ENCODE measurements at places on chromosomes 5 and 9.

- no peak for DNase-seq
Observed at GRCh38 chr5:69432412-69433206, 17.7 kb downstream of the MARVELD2 start.

- DNase-seq = no peak
Observed at GRCh38 chr5:97364731-97365130, 181.7 kb upstream of the RIOK2 start.

DNA sequence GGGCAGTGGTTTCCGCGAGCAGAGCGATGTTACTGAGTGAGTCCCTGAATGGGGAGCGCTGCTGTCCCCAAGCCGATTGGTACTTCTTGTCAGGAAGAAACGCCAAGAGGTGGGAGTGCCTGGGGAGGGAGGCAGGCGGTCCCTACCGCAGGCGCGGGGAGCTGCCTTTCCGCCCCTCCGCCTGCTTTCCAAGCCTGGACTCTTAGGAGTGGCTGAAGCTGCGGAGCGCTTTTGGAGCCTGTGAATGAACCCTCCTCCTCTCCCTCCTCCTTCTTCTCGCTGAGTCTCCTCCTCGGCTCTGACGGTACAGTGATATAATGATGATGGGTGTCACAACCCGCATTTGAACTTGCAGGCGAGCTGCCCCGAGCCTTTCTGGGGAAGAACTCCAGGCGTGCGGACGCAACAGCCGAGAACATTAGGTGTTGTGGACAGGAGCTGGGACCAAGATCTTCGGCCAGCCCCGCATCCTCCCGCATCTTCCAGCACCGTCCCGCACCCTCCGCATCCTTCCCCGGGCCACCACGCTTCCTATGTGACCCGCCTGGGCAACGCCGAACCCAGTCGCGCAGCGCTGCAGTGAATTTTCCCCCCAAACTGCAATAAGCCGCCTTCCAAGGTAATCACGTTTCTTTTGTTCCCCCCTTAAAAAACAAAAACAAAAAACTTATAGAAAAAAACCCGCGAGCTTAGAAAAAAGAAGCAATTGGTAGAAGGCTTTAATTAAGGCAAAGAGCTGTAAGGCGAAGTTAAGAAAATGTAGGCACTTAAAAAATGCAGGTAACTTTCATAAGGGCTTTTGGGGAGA is at the start of gene VCAN:
Gene VCAN (plus strand): TSS at position 340 of the 808 bp plus-strand sequence. CDS start 11,775 bp downstream, outside the sequence.
- no peak for DNase-seq

DNA sequence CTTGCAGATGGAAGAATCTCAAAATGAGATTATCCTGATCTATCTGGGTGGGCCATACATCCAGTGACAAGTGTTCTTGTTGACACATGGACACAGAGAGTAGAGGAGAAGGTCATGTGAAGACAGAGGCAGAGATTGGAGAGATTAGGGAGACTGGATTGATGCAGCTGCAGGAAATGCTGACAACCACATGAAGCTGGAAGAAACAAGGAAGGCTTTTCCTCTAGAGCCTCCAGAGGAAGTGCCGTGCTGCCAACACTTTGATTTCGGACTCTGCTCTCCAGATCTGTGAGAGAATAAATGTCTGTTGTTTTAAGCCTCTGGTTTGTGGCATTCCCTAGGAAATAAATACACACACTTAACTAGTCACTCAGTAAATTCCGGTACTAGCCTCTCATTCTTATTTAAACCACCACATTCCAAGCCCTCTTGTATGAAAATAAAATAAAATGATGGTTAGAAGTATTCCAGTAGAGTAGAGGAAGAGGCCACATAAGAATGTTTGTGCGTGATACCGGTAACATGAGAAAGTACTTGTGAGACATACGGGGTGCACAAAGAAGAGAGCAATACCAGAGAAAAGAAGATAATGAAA is 110.9 kb upstream of the DMAC1 start:
- DNase-seq = no peak

GRCh38 chr5:109759306-109759705 is 69.6 kb downstream of the MAN2A1 start:
- DNase-seq = no peak

DNA sequence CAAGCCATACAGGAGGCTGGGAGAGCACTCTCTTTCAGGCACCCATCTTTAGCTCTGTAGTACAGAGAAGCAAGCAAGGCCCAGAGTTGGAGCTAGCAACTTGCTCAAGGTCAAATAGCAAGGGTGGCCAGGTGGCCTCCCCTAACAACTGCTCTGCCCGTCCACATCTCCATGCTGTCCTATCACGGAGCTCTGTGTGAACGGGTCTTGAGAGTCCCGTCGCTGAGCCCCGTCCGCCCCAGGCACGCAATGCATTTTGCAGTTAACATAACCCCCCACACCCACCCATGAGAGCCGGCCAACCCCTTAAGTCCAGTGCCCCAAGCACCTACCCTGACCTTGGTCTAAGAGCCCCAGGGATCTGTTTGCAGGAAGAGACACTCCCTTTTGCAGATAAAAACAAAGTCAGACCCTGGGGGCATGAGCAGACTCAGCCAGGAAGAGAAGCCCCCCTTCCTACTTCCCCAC is 1.5 kb downstream of the RNF44 start:
- peak; percentile 67 for DNase-seq

- no peak for DNase-seq
Observed at GRCh38 chr9:132387133-132387532, 19.5 kb downstream of the TTF1 start.

DNA sequence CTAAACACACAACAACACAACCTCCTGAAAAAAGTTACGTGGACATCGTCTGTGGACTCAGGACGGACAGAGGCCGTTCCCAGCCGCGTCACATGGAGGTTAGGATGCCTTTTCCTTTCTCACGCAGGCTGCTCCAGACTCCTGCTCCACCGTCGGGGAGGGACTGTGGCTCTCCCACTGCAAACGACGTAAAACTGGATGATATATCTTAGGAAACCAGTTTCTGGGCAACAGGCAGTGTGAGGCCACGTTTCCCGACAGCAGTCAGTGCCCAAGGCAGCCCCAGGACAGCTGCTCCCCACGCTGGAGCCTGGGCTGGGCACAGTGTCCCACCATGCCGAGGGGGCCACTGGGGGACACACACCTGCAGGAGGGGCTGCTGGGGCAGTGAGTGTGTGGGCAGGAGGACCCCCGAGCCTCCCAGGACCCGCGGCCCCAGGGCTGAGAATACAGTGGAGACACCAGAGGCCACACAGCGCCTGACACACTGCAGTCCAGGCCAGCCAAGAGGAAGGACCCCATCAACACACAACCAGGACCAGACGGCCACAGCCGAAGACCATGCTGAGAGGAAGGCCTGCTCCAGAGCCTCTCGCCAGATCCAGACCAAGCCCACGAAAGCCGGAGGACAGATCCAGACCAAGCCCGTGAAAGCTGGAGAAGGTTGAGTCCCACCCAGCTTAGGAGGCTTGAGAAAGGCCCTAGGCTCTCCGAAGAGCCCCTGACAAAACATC is 26.2 kb downstream of the EXD3 start:
- no peak for DNase-seq

DNA sequence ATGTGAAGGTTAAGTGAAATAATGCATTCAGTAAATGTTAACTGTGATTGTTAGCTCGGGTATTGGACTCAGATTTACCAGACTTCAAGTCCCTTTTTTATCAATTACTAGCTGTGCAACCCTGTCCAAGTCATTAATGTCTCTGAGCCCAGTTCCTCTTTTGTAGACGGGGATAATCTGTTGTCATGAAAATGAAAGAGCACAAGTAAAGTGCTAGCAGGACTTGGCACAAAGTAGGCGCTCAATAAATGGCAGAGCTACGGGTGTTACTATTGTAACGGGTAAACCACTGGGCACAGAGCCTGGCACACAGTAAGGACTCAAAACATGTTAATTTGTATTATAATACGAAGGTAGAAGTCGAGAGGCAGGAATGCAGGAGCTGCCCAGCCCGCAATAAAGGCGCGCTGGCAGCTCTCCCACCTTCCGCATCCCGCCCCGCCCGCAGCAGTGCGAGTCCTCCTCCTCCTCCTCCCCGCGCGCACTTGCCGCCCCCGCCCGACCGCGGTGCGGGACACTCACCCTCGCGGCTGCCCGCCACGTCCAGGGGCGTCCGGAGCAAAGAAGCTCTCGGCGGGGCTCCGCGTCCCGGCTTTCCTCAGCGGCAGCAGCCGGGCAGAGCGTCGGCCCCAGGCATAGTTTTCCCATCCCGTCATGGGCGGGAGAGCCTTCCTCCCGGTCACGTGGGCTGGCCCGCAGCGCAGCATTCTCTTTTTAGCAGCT is at the start of gene C1QTNF2:
Gene C1QTNF2 (minus strand): TSS at position 637 of the 723 bp plus-strand sequence. CDS start 15,615 bp downstream, outside the sequence.
- DNase-seq = no peak

GRCh38 chr9:101375546-101375945 is 9.3 kb downstream of the BAAT start:
- no peak for DNase-seq

DNA sequence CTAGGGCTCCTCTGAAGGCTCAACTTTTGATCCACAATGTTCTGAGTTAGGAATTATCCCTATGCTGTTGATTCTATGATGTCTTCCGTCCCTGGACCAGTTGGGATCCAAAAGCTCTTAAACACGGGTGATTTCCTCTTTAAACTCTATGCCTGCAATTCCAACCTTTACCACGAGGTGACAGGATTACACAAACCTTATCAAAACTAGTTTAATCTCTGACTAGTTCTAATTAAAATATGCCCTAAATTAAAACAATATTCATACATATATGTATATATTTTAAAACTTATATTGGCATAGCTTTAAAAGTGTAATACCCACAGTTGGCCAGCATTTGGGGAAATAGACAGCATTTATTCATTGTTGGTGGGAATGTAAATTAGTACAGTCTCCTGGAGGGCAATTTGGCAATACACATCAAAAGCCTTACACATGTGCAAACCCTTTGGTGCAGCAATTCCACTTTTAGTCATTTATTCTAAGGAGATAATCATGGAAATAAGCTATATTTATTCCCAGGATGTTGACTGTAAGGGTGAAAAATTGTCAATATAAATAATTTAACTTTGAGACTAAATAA is 51.6 kb upstream of the PHYKPL start:
- no peak for DNase-seq

DNA sequence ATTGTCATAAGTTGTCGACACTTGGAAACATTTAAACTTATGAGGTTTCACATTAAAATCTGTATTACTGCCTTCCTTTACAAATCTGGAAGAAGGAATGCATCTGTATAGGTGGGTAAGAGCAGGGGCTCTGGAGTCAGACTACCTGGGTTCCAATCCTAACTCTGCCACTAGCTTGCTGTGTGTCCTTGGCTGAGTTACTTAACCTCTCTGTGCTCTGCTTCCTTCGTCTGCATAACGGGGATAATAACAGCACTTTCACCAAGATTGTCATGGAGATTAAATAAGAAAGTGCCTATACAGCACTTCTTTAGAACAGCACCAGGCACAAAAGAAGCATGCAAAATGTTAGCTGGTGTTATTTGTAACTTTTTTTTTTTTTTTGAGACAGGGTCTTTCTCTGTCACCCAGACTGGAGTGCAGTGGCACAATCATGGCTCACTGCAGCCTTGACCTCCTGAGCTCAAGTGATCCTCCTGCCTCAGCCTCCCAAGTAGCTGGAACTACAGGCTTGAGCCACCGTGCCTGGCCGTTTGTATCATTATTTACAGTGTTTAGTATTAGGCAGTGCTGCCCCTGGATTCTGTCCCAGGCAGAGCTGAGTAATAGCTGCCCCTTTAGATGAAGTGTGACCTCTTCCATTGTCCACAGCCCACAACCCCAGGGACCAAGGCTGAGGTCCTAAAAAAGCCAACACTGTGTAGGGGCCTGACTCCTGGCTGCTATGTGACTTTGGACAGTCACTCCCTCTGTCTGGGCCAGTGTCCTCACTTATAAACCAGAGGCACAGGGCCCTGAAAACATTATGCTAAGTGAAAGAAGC is 25.4 kb upstream of the TTLL11 start:
- no peak for DNase-seq

DNA sequence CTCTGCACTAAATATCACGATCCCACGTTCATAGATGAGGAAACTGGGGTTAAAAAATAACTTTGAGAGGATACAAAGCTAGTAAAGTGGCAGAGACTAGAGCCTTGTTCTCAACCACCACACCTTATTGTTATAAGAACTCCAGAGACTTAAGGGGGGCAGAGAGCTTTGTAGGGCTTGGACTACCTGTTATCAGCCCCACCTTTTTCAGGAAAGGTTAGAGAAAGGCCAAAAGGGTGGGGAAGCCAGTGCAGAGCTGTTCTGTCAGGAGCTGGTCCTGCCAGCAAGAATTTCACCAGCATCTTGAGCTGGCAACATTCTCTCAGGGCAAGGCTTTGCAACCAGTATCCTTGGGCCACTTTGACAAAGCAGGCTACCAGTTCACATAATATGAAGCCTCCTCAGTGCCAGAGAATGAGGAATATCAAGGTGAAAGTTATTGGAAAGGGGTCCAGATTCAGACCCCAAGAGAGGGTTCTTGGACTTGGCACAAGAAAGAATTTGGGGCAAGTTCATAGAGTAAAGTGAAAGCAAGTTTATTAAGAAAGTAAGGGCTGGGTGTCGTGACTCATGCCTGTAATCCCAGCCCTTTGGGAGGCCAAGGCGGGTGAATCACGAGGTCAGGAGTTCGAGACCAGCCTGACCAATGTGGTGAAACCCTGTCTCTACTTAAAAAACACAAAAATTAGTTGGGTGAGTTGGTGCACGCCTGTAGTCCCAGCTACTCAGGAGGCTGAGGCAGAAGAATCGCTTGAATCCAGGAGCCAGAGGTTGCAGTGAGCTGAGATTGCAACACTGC is 66.2 kb upstream of the CLINT1 start:
- no peak for DNase-seq

DNA sequence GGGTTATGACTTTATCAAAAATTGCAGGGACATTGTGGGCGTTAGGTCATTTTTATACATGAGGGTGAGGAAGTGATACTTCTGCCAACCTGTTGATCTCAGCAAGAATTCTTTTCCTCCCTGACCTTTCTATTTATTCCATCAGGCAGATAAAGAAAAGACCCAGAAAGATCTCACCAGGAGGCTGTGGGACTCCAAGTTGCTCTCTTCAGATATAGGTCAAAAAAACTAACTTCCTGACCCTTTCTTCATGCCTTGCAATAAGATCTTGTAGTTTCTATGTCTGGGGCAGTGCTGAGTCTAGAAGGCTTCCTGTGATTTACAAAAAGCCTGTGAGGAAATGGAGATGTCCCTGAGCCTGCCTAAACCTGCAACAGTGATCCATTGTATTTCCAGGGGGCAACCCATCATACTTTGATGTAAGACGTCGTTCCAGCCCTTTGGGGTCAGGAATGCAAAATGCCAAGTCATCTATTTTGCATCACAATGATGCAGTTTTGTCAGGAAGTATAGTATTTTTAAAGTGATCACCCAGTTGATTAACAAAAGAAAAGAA is 22.0 kb upstream of the PIK3R1 start:
- DNase-seq = no peak

DNA sequence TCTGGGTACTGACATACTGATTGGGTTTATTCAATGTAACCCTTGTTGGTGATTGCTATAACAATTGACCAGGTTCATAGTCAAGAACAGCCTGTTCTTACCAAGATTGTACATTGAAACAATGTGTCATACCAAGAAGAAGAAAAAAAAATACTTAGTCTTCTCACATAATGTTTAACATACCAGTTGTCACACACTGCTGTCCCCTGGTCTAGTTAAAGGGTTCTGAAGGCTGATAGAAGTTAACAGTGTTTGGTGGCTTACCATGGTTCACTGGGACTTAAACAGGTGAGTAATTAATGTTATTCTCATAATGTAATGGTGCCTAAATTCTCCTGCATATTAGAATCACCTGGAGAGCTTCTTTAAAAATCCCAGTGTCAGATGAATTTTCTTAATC is 18.5 kb upstream of the CDC42SE2 start:
- no peak for DNase-seq

- DNase-seq = no peak
Observed at GRCh38 chr5:1760231-1760630, 39.4 kb downstream of the MRPL36 start.

All from activated effector memory CD4-positive, alpha-beta T cell treated with anti-CD3 and anti-CD28 coated beads, Interleukin-2, amount 50 U/mL, for 16 hours (primary cell).